Fibroblast of the conjunctiva (primary cell): ENCODE measurements at places on chromosomes 13 and 19.
A peak's percentile ranks its signal among the peaks of the same experiment; 100 is the strongest.

DNA sequence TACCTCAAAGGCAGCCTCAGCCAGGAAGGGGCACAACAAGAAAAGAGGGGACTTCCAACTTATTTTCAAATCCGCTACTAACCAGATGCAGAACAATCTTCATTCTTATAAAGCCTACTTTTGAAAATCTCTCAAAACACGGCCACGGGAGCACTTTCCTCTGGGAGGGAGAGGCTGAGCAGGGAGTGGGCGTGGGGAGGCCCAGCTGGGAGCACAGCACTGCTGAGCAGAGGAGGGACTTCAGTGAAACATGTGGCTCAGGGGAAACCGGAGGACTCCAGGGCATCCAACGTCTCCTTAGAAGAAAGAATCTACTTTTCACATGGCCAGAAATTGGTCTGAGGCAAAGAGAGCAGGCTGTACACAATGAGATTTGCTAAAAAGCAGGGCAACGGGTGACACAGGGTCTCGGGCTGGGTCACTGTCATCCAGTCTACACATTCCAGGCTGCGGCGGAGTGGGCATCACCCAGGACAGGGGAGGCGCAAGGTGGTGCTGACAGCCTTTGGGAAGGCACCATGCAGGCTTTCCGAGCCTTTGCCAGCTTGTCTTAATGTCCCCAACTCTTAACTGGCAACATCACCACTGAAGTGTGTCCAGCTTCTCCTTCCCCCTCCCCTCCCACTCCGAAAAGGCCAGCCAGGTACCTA is 117.1 kb downstream of the STK24 start:
- DNase-seq: no peak

GRCh38 chr19:35247526-35248309 is 1.1 kb upstream of the LSR start:
- DNase-seq: no peak

DNA sequence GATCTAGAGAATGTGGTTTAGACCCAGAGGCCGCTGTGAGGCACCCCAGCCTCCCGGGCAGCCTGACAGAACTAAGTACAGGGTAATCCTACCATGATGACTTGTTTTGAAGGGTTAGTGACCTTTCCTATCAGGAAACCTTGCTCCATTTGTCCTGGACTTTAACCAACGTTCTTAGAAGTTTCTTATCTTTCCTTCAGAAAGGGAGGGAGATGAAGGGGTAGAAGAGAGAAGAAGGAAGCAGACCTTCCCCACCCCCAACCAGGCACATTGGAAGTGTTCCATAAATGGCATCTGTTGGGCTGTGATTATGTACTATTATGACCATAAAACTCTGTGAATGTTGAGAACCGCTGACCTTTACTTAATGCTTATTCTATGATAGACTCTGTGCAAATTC is 184.2 kb downstream of the OXGR1 start:
- no peak for DNase-seq

GRCh38 chr19:18230941-18231734 is 4.9 kb upstream of the PDE4C start:
- DNase-seq: no peak

- DNase-seq: peak; percentile 44
These were observed 23.5 kb downstream of the COL5A3 start for GRCh38 chr19:9986787-9987281.

DNA sequence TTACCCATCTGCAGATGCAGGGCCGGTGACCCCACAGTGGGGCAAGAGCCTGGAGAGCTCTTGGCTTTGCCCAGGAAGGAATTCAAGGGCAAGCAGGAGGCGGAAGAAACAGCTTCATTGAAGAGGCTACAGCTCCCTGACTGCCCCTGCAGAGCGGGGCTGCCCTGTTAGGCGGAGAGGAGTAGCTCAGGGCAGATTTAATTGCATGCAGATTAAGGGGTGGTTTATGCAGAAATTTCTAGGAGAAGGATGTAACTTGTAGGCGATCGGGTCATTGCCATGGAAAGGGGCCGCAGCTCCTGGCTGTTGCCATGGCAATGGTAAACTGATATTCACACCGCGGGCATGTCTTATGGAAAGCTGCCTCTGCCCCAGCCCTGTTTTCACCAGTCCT is 94.1 kb downstream of the ATP11A start:
- DNase-seq: no peak

DNA sequence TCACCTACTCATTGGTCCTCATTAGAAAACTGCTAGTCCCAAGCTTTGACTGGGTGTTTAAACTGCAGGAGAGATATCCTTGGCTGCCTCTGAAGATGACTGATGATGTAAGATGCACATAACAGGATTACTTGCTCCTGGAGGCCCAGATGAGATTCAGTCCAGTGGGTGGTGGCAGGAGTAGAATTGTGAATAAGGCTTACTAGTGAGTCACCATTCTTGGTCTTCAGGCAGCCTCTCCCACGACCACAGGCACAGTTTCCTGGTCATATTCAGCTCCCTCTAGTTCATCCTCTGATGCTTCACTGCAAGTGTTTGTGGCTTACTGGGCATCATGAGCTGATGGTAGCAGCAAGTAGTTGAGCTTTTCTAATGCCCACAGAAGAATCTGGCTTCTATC is 12.1 kb downstream of the SERTM1 start:
- DNase-seq: peak; percentile 16

DNA sequence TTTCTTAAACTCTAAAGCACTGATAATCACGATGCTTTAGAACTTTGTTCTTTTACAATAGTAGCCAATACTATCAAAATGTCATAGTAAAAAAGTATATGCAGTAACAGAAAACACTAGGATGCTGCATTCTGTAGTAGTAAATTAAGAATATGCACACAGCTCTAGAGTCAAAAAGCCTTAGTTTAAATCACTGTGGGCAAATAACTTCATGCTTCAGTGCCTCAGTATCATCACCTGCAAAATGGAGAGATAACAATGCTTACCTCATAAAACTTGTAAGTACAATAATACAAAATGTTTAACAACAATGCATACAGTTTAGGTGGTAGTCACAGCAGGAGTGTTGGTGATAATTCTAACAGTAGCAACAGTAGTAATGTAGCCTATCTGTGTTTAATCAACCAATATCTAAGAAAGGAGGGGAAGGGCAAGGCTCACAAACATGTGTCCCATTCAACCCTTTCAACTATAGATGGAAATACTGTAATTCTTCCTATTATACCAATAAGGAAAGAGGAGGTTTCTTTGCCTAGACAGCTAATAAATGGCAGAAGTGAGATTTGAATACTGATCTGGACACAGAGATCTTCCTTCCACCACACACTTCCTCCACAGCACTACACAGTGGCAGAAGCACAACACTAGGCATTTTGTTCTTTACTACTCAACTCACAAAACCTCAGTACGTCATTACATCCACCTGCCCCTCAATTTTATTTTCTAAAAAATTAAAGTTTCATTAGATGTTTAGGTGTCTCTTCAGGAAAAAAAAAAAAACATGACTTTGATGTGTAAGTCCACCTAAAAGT is 4.6 kb downstream of the RBM26 start:
- DNase-seq: no peak

- peak; percentile 89 for DNase-seq
These were observed 12.1 kb downstream of the PIN1 start for GRCh38 chr19:9847087-9847671.

GRCh38 chr13:27765650-27766049 is 26.6 kb upstream of the GSX1 start:
- no peak for DNase-seq

- no peak for DNase-seq
These were observed 20.7 kb downstream of the MIPEP start for GRCh38 chr13:23868521-23868920.

GRCh38 chr19:51691074-51691583 is 2.0 kb upstream of the SPACA6 start:
- no peak for DNase-seq

- peak; percentile 98 for DNase-seq
These were observed 97.0 kb upstream of the MBNL2 start for GRCh38 chr13:97124915-97125809.

DNA sequence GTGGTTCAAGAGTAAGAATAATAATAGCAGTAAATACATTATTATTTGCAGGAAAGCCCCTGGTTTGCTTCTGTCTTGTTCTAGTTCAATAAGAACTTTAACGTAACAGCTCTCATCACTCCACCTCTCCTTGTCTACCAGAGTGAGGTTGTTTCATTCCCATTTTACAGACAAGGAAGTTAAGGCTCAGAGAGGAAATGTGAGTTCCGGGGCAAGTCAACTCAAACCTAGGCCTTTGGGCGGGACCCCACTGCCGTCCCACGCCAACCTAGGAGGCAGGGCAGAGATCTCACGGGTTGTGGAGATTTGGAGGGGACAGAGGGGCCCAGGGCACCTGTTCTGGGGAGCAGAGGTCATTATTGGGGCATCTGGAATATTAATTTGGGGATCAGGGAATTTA is 1.5 kb downstream of the MAP4K1 start:
- DNase-seq: no peak

DNA sequence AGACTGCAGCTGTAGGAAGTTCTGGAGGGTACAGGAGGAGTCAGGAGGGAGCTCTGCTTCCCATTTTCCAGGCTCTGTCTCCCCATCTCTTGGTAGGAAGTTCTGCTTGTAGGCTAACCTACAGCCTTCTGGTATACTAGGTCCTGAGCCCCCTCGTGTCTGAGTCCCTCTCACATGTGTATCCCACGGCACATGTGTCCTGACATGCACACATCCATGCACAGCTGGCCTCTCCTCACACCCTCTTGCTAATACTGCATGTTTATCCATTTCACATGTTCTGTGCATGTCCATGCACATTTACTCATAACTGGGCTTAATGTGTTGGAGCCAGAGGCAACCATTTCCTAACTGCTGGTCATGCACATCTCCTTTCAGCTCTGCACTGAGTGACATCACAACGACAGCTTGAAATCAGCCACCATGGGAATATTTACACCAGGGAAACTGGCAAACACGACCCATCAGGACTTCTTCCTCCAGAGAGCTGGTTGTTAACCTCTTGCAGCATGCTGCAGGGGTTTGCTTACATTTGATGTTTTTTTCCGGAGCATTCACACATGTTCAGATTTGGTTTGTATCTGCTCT is 3.0 kb downstream of the CD209 start:
- no peak for DNase-seq

DNA sequence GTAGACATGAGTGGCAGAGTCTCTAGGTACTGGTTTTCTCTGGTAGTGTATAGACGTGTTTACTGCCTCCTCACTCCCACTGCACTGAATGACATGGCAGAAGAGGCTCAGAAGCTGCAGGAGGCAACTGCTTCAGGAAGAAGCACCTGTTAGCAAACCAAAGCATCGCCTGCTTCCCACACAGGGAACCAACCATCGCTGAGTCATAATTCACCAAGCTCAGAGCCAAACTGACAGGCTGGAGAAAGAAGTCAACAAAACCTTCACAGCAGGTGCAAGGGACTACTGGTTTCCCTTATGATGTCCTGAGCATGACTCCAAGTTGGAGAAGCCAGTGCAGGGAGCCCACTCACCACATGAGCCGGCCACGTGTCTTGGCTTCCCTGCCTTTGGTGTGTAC is 69.8 kb downstream of the KCTD12 start:
- DNase-seq: no peak

GRCh38 chr13:108350579-108350978 is 81.1 kb downstream of the TNFSF13B start:
- no peak for DNase-seq

- DNase-seq: no peak
These were observed 8.6 kb upstream of the PEAK3 start for GRCh38 chr19:2290441-2291184.

DNA sequence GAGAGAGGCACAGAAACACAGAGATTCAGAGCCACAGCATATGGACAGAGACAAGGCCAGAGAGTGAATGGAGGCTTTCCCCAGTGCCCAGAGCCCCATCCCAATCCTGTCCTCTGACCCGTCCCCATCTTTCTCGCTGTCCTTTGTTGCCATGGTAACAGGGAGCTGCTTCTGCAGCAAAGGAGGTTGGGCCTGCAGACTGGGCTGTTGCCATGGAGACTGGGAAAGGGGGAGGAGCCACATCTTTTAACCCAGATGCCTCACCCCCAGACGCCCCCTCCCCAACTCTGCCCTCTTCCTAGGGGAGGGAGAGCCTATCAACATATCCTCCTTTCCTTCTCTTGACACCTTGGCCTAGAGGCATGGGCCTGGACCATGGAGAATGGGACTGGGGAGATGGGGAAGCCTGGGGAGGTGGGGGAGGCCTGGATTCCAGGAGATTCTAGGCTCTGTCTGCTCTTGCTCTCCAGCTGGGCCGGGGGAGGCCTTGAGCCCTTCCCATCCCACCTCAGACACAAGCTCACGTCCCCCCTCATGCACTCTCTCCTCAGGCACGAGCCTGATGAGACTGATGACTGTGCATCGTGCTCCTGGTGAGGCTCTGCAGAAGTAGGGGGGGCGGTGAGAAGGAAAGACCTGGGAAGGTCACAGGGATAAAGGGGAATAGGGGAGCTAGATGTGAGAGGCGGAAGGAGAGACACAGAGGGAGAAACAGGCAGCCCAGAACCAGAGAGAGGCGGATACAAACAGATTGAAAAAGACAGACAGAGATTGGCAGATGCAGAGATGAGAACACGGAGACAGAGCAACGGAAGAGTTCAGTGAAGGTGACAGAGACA is 2.1 kb upstream of the ATP1A3 start:
- DNase-seq: no peak

- no peak for DNase-seq
These were observed 31.5 kb downstream of the CCDC8 start for GRCh38 chr19:46381756-46382345.

GRCh38 chr13:108725471-108725870 is 96.1 kb downstream of the MYO16 start:
- no peak for DNase-seq

GRCh38 chr13:38758277-38758676 is 71.4 kb downstream of the FREM2 start:
- no peak for DNase-seq

DNA sequence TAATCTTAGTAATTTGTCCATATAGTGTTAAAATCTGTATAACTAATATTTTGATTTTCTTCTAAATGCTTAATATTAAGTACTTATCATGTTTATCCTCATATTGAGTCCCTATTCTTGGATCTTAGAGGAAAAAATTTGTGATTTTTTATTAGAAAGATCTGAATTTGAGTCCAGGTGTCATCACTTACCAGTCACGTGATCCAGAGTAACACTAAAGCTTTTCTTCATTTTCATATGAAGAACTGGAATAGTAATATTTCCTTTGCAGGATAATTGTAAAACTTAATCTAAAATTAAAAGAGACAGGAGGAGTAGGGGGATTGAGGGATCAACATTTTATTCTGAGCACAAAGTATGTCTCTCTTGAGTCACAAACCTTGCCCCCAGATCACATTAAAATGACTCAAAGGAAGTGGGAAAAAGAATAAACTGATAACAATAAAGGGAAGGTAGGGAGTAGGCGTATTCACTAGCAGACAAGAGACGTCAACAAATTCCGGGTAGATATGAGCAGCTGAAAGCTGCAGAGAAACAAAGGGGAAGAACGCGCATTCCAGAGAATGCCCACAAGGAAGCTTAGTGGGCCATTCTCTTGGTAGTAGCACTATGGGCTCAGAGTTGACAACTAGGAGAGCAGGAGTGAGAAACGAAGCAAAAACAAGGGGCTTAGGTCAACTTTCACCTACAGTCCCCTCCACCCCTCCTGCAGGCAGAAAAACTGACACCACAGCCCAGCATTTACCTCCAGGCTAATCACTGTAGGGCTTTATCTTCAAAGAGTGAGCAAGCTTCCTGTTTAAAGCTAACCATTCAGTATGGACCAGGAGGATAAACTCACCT is 123.1 kb downstream of the SPRY2 start:
- no peak for DNase-seq
